Stimulated activated CD8-positive, alpha-beta memory T cell treated with anti-CD3 and anti-CD28 coated beads, Interleukin-4, amount 100 ng/mL, for 4 hours (primary cell): ENCODE measurements at places on chromosomes 5 and 9.

DNA sequence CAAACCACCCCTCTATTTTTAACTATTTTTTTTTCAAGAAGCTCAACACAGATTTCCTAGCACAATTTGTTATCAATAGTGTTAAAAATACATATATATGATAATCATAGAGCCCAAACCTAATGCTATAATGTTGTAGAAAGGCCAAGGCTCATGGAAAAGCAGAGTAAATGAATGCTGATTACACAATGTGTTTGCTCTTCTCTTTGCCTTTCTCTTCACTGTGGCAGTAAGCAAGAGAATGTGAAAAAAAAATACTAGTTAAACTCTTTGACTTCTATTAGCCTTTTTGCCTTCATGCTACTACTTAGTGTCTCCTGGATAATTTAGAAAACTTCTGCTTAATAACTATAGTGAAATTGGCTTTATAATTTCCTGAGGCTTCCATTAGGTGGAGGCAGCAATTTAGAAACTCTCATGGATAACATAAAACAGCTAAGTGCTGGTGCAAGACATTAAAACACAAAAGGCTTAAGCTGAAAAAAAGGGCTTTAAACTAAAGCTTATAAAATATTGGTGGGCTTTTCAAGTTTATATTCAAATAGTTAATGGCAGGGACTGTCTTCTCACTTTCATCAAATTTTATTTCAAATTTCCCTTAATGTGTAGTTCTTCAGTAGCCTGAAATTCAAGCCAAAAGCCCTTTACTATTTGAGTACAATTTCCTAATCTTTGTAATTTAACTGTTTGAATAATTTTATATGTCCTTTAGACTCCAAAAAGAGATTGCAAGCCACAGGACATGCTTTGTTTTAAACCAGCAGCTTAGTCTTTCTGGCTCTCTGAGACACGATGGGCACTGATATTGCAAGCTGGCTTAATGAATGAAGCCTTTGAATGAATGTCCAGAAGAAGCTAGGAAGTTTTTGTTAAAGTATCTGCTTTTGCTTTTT, 2031.8 kb upstream of the CDH6 start:
- no peak for DNase-seq

DNA sequence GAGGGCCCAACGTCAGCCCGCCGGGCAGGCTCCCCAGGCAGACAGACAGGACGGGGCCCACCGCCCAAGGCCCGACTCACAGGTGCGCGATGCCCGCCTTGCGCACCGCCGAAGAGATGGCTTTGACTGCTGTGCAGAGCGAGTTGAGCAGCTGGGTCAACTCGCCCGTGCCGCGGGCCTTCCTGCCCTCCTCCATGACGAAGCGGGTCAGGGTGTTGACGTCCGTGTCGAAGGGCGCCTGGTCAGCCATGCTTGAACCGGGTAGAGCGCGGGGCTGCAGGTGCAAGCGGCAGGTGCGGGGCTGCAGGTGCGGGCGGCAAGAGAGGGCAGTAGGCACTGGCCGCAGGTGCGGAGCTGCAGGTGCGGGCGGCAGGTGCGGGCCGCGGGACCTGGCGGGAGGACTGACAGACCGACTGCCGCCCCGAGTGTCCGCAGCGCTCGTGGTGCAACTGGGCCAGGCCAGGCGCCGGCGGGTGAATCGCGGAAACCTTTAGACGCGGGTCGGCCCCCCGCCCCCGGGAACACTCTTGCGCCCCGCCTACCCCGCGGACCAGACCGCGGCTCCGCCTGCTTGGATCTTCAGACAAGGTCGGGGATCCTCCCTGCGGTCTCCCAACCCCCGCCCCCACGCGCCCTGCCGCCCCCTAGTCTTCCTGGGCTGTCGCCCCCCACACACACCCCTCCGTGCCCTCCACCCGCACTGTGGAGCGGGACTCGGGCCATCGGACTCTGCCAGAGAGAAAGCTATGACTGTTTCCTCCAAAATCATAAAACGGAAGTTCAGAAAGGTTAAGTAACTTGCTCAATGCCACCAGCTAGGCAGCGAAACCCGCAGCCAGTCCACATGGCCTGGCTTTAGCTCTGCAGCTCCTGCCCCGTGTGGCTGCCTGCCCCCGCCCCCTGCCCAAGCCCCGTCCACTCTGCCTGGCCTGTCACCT, at the start of gene FBP1:
Gene FBP1, minus strand, starts transcription at position 458 of the 938 bp plus-strand sequence. Its CDS starts 208 bp downstream, at position 250.
- DNase-seq: no peak

DNA sequence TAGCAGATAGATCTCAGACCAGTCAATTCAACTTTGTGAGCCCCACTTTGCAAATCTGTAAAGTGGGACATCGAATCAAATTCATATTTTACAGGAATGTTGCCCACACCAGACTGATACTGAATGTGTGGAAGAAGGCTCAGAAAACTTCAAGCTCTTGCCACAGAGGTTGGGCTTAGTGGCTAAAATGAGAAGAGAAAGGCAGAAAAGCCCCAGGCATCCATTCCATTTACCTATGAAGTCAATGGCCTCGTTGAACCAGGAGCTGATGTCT, 1.7 kb downstream of the DUSP1 start:
- DNase-seq: no peak

DNA sequence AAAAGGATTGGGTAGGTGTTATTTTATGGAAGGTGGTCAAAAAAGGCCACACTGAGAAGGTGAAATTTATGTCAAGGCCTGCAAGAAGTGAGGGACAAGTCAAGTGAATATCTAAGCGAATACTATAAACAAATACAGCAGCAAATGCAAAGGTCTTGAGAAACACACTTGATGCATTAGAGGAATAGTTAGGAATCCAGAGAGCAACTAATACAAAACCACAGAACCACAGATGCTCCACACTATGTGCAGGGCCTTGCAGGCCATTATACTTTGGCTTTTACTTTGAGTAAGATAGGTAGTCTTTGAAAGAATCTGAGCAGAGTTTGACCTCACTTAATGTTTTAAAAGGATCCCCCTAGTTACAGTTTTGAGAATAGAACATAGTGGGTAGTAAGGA, 4.6 kb downstream of the ZNF622 start:
- DNase-seq: no peak

- DNase-seq: no peak
Observed at GRCh38 chr9:17380126-17380861, 198.6 kb upstream of the SH3GL2 start.

DNA sequence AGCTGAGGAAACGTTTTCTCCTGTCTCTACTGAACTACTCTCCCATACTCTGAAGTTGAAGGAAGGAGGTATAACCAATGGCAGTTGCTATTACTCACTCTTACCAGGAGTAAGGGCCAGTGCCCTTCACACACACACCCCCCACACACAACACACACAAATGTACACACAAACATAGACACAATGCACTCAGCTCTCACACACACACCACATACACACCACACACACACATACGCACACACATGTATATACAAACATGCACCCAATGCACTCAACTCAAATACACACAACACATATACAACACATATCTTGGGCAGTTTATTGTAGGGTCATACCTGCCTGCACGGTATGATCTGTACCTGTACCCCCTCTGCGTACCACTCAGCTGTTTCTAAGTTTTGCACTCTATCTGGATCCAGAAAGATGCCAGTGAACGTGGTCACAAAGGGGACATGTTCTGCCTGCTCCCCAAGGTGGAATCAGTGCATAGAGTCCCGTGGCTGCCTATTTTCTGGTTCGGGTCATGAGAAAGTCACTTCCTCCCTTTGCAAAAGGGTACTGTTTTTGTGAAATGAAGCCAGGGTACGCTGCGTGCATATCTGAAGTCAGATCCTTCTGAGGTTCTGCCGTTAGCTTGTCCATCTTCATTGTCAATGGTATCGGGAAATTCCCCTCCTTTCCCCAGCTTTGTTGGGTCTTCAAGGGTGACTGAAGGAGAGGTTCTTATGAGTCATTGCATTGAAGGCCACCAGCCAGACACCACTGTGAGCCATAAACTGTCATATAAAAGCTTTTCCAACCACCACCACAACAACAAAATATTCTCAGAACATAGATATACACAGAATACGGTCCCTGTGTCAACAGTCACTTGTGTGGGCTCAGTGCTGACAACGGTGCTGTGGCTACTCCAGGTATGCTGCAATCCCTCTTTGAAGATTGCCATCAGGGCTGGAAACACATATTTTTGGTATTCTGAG, 131.9 kb downstream of the UGCG start:
- DNase-seq: no peak

DNA sequence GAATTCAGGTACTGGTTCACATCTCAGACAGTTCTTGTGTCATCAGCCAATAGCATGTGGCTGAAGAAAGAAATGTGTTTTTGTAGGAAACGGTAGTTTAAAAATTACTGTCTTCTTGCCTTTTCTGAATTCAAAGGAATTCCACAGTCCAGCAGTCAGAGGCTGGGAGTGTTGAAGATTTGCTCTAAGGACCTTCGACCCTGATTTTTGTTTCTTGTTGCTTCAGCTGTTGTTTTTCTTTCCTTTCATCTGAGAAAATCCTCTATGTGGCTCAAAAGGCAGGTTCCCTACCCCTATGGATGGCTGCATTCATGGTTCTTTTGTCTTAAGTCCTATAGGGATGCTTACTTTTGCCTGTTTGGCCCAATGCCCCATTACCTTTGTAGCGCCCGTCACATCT, 304.9 kb downstream of the TMEM167A start:
- DNase-seq: no peak

- DNase-seq: no peak
Observed at GRCh38 chr9:20604562-20604961, 17.7 kb downstream of the MLLT3 start.

GRCh38 chr5:52748590-52748989, 39.1 kb upstream of the ITGA1 start:
- no peak for DNase-seq

GRCh38 chr9:36479101-36479500, 79.0 kb upstream of the RNF38 start:
- DNase-seq: no peak

- DNase-seq: no peak
Observed at GRCh38 chr5:172669386-172670004, 28.4 kb downstream of the NEURL1B start.

DNA sequence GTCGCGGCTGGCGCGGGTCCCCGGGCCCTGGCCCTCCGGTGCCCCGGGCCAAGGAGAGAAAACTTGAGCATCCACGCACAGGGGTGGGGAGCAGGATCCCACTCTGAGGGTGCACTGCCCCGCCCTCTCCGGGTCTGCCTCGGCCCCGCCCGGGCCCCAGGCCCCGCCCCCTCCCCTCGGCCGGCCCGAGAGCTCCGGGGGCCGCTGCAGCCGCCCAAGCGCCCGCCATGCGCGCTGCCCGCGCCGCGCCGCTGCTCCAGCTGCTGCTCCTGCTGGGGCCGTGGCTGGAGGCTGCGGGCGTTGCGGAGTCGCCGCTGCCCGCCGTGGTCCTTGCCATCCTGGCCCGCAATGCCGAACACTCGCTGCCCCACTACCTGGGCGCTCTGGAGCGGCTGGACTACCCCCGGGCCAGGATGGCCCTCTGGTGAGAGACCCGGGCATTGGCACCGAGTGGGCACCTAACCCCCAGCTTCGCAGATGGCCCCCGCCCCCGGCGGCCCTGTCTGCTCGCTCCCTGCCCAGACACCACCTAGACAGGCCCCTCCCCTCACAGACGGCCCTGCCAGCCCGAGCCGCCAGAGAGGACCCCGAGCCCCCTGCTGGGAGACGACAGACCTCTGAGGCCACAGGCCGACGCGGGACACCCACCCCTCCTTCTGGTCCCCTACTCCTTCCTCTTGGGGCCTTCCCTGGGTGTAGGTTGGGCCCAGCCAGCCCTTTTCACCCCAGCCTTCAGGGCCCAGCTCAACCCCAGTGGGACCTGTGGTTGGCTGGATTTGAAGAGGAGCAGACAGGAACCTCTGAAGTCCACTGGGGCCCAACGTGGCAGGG, at the start of gene CERCAM:
Gene CERCAM, plus strand, starts transcription at position 207 of the 831 bp plus-strand sequence. Its CDS starts 21 bp downstream, at position 228.
- DNase-seq: peak; percentile 24

DNA sequence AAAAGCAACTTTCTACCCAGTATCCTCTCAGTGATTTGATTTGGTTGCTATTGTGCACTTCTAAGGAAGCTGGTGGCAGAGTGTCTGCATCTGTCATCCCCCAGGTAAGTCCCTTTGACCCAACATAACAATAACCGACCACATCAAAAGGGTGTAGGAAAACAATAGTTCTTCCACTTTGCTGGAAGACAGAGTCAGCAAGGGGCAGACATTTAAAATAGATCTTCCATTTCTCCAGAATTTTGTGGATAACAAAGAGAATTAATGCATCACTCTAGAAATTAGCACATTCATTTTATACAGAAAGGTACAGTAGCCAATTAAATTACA, 177.5 kb downstream of the EBF1 start:
- no peak for DNase-seq

GRCh38 chr5:111855356-111855755, 98.4 kb upstream of the NREP start:
- no peak for DNase-seq

DNA sequence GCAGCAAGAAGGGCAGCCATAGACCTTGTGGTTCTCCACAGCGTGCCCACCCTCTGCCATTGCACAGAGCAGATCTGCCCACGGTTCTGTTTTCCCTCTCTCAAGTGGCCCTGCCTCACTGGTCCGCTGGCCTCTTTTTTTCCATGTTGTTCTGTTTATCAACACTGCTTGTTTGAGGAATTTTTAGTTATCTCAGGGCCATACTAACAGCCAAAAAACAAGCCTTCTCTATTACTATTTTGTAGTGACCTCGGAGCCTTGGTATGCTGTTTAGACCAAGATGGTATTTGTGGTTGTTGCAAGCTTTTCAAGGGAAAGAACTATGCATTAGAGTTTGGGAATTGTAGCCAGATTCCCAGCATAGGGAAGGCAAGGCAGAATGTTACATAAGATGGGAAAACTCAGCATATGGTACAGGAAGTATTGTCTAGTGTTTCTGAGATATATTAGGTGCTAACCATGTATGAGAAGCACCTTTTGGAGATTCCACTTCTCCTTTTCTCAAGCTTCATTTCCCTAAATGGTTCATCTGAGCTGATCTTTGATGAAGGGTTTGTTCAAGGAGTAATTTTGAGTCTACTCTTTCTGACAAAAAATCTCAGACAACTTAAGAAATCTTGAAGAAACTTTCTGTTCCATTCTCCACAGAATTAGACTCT, 54.3 kb downstream of the NUP214 start:
- no peak for DNase-seq

GRCh38 chr5:139514486-139514856, 31.9 kb upstream of the STING1 start:
- no peak for DNase-seq

- no peak for DNase-seq
Observed at GRCh38 chr5:39213447-39214207, 5.7 kb downstream of the FYB1 start.

GRCh38 chr9:73531658-73532057, 380.0 kb downstream of the ANXA1 start:
- DNase-seq: no peak

DNA sequence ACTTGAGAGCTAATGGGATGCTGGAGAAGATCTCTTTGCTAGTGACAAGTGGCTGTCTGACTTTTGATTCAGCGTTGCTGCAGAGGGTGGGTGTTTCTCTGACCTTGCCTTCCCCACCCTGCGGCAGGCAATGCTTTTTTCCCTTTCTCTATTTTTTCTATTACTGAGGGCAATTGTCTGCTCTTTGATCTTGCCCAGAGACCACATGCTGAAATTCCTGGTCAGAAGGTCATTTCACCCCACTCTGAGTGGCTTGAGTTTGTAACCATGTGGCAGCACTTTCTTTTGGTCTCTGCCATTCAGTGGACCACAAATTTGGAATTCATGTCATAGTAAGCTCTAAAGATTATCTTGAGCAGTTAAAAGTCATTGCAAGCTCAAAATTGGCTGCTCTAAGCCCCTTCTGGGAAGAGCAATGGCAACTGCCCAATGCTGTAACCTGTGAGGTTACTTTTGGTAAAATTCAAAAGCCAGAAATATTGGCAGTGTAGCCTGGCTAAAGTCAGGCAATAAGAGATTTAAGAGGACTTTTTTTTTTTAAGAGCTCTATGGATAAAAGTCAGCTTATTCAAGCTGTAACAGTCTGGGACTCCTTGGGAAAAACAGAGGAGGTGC, 30.4 kb upstream of the MTMR12 start:
- DNase-seq: no peak
